Psoas muscle (tissue), 8 donors: ENCODE measurements at places on chromosomes 11 and 22. TPM values are rescaled to one million over a fixed set of nuclear protein-coding genes. Genes with fewer than 3 reads are reported as not detected.

DNA sequence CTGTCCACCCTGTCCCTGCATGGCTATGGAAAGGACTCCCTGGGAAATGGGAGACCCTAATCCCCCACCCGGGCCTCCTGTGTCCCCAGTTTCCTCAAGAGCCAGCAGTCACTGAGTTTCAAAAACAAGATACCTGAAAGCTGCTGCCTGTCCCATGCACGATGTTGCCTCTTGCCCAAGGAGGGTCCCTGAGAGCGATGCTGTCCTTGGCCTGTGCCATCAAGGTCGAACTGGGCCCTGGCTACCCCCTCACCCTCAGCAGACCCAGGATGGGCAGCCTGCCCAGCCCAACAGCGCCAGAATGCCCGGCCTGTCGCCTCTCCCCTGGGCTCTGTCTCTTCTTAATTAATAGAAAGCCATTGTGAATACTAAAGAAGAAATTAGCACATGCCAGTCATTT, 104.5 kb upstream of the LMO1 start:
- no peak overlapping the region for H3K4me3 ChIP-seq
- no peaks in the 10 kb centered on the region for H3K36me3 ChIP-seq
- no peak overlapping the region for H3K27ac ChIP-seq
- no peaks in the 10 kb centered on the region for H3K4me1 ChIP-seq
- H3K27me3 ChIP-seq: no peaks in the 10 kb centered on the region

DNA sequence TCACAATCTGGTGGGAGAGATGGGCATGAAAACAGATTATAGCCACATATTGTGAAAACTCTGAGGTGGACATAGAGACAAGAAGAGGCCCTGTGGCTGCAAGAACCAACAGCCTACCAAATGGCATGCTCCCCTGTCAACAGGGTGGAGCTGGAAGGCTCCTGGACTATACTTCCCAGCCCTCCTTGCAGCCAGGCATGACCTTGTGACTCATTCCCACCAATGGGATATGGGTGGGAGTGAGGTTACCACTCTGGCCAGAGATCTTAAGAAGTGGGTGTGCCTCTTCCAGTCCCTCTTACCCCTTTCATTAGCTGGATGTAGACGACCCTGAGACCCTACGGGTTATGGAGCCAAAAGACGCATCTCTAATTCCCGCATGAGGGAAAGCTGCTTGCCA, 126.4 kb upstream of the ZBED5 start:
- no peak for DNase-seq
- H3K4me1 ChIP-seq: no peaks in the 10 kb centered on the region
- H3K4me3 ChIP-seq: no peak overlapping the region
- H3K27me3 ChIP-seq: no peaks in the 10 kb centered on the region
- no peaks in the 10 kb centered on the region for H3K36me3 ChIP-seq

GRCh38 chr11:107184986-107185385, 166.7 kb upstream of the GUCY1A2 start:
- no peak overlapping the region for H3K27ac ChIP-seq
- no peaks in the 10 kb centered on the region for H3K27me3 ChIP-seq
- H3K36me3 ChIP-seq: no peaks in the 10 kb centered on the region

Gene KLHDC7B
- total RNA-seq: 0.11 TPM

DNA sequence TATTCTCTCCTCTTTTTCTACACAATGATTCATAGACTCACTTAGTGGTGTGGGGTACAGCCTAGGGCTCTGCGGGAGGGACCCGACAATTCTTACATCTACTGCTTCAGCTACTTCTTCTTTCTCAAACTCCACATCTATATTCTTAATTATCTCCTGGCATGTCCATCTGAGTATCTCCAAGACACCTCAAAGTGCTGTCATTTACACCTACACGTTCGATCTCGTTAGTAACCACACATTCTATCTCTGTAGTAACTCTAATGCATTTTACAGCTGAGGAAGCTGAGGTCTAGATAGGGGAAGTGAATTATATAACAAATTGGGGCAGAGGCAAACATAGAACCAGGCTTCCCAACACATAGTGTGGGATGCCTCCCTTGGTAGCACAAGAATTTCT, 27.7 kb upstream of the RRM1 start:
- H3K27me3 ChIP-seq: no peaks in the 10 kb centered on the region
- H3K36me3 ChIP-seq: peaks cover 13% of the 10 kb centered on the region
- no peak overlapping the region for H3K4me3 ChIP-seq
- DNase-seq: no peak
- no peak overlapping the region for H3K27ac ChIP-seq
